ENCODE measurements at places on chromosomes 2 and 18.

- no peak for DNase-seq
Observed at GRCh38 chr2:235083822-235084221, 132.0 kb downstream of the SH3BP4 start.

GRCh38 chr2:133713049-133713580 is 144.9 kb upstream of the NCKAP5 start:
- DNase-seq: no peak

GRCh38 chr2:1748741-1749488 is 4.6 kb upstream of the PXDN start:
- DNase-seq: no peak

DNA sequence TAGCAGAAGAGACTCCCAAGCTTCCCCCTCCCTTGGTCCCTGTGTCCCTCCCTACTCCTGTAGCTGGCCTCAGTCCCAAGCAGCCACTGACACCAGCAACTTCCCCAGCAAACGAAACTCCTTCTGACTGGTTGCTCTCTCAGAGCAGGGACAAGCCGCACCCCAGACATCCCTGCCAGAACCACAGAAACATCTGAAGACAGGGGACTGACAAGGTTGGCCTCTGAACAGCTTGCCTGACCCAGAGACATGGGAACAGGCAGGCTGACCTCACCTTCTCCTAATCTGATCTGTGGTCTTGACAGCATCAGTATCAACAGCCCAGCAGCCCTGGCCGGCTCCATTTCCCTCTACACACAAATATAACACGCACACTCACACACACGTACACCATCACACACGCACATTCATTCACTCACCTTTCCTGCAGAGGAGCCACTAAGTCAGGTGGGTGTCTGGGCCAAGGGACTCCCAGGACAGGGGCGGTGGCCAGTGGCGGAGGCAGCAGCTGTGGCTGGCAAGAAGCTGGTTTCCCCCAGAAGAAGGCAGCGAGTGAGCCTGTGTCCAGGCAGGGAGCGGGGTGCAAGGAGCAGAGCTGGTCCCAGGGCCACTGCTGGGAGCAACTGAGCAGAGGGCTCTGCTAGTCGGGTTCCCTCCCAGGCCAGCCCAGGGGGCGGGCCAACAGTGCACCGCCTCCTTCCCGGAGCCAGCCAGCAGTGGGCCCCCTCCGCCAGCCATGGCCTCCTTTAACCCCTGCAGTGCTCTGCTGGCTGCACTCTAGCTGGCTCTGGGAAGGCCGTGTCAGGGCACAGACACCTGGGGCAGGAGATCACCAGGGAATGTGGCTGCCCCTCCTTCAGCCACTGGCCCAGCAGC is 59.1 kb downstream of the TNS1 start:
- DNase-seq: peak; percentile 49

GRCh38 chr18:8766559-8767293 is 61.4 kb downstream of the MTCL1 start:
- no peak for DNase-seq

- no peak for DNase-seq
Observed at GRCh38 chr18:71707985-71708500, 836.1 kb downstream of the CBLN2 start.

GRCh38 chr2:192146069-192147015 is 48.4 kb downstream of the TMEFF2 start:
- peak; percentile 54 for DNase-seq

- no peak for DNase-seq
Observed at GRCh38 chr2:950080-950966, at the start of gene SNTG2. TSS of gene SNTG2 (plus strand) at chr2:950849. CDS start at chr2:950997, 148 bp downstream.

Measured in HFFc6 (cell line).